NCI-H187 treated with DMSO at 0.1 percent for 48 hours (cell line): ENCODE measurements at places on chromosomes 2 and 18.
A peak's percentile ranks its signal among the peaks of the same experiment; 100 is the strongest.

GRCh38 chr2:1990724-1991123 is 246.4 kb upstream of the PXDN start:
- DNase-seq: no peak

DNA sequence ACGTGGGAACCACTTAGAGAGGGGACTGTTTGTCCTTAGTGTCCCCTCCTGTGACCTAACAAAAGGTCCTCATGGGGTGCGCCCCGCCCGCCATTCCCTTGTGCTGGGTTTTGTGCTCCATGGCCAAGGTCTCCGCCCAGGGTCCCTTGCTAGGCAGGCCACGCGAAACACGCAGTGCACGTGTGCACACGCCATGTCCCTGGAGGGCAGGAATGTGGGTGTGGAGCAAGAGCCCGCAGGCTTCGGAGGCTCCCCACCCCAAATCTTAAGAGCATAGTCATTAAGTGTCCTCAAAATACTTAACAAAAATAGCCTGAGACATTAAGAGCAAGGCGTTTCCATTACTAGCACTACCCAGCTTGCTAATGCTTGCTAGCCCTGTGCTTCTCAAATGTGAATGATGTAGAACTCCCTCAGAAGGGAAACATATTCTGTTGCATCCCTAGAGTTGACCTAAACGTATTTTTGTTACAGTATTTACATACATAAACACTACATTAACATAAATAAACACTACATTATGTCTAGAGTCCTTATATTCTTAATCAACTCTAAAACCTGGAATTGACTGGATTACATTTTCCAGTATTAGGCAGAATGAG is 117.6 kb upstream of the APCDD1 start:
- DNase-seq: no peak

- no peak for DNase-seq
Observed at GRCh38 chr2:118880501-118880900, 33.1 kb upstream of the EN1 start.

DNA sequence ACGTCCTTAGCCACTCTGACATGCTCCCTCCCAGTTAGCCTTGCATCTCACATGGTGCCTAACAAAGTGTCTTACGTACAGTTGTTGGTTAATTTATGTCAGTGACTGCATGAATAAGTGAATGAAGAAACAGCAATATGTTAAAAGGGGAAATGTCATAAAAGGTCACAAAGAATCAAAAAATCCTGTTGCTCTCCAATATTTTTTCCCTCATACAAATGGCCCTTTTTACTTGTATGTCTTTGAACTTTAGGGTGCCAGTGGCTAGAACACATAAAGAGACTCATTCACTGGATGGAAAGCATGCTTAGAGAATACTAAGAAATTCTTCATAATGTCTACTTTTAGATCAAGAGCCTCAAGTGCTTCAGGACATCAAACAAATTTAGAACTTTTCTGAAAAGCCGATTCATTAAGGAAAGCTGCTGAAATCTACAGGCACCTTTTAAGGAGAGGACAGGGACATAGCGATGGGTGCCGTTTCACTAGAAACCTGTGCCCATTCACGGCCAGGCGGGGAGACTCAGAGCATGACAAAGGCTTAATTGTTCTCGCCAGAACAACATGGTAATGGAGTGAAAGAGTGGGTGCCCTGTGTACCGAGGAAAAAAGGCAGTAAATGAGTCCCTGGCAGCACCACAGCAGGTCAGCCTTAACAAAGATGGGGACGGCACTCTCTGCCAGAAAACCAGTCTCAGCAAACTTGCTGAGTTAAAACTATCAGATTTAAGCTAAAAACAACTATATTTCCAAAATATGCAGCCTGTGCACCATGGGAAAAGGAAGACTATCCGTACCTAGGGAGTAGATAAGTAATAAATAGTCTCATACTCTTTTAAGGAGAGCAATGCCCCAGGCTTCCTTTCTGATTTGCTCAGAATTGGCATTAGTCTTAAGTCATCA is 71.6 kb upstream of the SPTBN1 start:
- no peak for DNase-seq

DNA sequence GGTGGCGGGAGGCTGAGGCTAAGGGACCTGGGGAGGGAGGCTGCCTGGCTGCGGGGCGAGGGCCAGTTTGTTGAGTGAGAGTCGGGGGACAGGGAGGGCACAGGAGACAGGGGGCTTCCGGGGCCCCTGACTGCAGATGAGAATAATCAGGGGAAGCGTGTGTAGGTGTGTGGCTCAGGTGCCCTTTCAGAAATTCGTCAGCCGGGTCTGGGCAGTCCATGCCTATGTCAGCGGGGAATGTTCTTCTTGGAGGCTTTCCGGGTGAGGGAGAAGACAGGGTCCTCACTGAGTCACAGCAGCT is 52.3 kb upstream of the OTOF start:
- no peak for DNase-seq

- no peak for DNase-seq
Observed at GRCh38 chr18:34718610-34719009, 8.5 kb downstream of the DTNA start.

DNA sequence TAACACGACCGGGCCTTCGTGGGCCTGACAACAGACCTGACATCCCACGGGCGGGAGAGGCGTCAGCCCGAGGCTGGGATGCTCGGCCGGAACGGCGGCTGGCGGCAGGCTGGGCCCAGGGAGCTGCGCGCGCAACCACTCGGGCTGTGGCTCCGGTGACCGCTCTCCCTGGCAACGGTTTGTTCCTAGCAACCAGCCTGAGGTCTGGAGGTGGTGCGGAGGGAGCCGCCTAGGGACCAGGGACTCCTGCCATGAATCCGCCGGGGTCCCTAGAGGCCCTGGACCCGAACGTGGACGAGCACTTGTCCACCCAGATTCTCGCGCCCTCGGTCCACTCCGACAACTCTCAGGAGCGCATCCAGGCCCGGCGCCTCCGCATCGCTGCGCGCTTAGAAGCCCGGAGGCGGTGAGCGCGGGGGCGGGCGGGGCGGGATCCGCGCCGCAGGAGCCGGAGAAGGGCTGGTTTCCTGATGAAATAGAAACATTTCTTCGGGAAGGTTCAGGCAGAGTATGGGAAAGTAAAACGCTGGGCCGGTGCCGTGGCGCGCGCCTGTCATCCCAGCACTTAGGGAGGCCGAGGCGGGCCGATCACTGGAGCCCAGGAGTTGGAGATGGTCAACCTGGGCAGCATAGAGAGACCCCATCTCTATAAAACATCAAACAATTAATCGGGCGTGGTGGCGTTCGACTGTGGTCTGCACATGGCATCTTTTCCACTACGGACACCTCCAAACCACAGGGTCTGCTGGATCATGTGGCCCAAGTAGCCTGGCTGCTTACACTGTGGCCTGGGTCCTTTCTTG is at the start of gene DRC1:
Gene DRC1 (plus strand): TSS at position 182 of the 803 bp plus-strand sequence. CDS start 70 bp downstream, at position 252.
- peak; percentile 74 for DNase-seq

DNA sequence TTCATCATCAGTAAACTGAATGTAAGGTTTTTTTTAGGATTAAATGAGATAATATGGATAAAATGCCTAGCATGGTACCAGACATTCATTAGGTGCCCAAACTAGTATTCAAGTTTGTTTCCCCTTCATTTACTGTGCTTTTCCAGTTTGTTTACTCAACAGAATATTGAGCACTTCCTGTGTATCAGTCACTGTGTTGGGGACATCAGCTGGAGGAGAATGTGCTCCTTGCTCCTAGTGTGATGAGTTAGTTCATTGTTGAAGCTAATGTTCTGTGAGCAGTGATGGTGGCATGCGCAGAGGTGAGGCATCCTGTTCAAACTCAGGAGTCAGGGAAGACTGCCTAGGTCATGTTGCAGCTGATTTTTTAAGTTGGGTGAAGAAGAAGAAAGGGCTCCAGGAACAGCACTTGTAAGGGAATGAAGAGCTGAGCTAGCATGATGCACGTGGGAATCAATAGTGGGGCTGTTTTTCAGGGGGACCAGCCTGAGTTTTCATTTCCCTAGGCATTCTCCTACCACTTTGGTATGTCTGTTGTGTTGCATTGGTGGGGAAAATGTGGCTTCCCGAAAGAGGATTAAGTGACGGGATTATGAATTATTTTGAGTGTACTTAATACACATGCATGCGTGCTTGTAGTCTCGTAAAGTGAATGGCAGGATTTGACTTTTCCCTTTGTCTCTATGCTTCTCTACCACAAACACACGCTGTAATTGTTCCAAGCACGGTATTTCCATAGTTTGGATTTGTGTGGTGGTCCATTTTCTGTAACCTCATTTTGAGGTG is 23.7 kb downstream of the TTLL4 start:
- no peak for DNase-seq

DNA sequence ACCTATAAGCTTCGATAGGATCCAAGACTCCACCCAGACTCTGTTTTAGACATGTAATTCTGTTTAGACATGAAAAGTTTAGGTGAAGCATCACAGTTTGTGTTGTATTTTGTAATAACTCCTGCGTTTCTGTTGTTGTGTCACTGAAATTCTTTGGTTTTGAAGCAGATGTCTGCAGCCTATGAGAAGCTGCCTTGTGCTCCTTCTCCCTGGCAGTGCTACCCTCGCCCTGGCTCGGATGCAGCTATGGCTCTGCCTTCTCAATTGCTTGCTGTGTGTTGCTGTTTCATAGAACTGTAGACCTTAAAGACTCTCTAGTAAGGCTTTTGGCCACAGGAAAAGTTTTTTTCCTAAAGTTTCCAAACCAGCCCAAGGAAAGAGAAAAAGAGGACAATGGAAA is 40.2 kb upstream of the ZNF638 start:
- no peak for DNase-seq
